ENCODE measurements at places on chromosomes 2 and 18.

DNA sequence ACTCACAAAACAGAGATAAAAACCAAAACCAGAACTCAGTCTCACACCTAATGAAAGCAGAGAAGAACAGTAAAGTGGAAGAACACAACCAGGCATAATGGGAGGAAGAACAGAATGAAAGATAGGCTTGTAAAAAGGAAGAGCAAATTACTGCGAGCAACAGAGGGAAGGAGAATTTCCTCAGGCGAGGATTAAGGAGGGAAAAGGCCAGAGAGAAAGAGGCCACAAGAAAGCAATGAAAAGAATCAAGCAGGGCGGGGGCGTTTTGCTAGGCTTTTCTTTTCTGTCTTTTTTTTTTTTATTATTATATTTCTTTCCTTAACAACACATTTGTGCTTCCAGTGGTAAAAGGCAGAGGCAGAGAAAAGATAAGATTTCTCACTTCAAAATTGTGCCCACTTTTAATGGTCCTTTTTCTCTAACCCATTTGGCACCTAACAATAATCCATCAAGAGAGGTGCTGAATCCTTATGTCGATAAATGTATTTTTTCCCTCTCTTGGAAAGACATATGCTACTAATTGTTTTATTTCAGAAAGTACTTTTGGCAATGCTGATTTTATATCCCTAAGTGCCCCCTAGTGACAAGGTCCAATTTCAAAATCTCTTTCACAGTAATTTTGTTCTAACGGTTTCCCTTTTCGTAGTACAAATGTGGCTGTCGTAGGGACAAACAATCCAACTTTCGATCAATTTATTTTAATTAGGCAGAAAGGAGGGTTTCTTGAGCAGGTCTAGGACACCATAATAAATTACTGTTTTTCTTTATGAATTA lies 138.7 kb upstream of the AQP4 start:
- no peak for DNase-seq

GRCh38 chr2:42329736-42330135 lies 31.3 kb downstream of the COX7A2L start:
- no peak for DNase-seq

- peak; percentile 58 for DNase-seq
These were observed 10.6 kb upstream of the MC5R start for GRCh38 chr18:13813271-13813849.

- DNase-seq: no peak
These were observed 85.2 kb upstream of the COPS8 start for GRCh38 chr2:237000481-237000880.

DNA sequence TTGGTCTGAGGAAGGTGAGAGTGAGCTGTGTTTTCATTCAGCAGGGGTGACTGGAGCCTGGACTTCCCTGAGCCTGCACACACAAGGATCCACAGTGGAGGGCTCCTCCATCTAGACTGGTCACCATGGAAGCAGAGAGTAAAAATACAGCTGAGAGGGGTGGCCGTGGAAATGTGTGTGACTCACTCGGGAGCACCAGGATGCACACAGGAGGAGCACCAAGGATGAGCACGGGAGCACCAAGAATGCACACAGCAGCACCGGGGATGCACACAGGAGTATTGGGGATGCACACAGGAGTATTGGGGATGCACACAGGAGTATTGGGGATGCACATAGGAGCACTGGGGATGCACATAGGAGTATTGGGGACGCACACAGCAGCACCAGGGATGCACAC lies 365.2 kb upstream of the MYT1L start:
- no peak for DNase-seq

GRCh38 chr18:23333827-23334226 lies 119.3 kb upstream of the RIOK3 start:
- no peak for DNase-seq

- no peak for DNase-seq
These were observed 35.0 kb upstream of the GLI2 start for GRCh38 chr2:120700659-120701058.

GRCh38 chr2:165407466-165407865 lies 62.0 kb upstream of the CSRNP3 start:
- DNase-seq: no peak

GRCh38 chr2:75604484-75604883 lies 42.1 kb upstream of the MRPL19 start:
- DNase-seq: no peak

DNA sequence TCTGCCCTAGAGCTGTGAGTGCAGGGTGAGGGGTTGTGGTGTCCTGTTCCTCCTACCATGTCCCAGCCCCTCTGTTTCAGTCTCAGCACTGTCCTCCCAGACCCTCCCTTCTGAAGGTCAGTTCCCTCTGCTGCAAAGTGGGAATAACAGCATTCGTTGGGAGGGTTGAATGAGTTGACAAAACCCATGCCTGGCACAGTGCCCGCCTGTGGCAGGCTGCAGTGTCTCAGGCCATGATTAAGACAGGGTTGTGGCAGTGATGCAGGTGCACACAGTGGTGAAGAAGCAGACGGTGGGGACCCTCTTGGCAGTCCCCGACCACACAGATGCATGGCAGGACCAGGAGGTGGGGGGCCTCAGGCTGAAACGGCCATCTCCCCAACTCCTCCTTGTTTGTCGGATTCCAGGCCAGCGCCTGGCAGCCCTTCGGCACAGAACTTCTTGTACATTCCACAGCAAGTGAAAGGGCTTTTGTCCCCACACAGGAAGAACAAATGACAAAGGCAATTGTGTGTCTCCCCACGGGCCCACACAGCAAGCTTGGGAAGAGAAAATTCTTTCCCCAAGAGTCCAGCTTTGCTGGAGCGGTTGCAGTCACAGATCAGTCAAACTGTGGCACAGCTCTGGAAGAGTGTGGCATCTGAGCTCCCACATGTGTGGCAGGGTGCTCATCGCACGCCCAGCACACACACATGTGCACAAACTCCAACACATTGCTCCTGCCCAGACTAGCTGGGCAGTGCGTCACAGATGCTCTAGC lies 92.0 kb upstream of the MSH2 start:
- DNase-seq: no peak

DNA sequence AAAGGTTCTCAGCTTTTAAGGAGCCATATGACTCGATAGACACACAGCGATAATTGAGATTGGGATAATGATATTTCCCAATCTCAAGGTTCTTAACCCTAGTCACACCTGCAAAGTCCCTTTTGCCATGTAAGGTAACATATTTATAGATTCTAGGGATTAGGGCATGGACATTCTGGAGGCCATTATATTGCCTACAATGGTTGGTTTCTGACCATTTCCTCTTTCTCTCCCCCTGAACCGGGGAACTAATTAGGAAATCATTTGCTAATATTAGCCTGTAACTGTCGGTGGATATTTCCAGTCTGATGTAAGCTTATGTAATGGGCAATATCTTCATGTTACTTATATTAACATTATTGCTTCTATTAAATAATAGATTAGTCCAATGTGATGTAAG lies 40.8 kb upstream of the ARHGAP15 start:
- DNase-seq: no peak

DNA sequence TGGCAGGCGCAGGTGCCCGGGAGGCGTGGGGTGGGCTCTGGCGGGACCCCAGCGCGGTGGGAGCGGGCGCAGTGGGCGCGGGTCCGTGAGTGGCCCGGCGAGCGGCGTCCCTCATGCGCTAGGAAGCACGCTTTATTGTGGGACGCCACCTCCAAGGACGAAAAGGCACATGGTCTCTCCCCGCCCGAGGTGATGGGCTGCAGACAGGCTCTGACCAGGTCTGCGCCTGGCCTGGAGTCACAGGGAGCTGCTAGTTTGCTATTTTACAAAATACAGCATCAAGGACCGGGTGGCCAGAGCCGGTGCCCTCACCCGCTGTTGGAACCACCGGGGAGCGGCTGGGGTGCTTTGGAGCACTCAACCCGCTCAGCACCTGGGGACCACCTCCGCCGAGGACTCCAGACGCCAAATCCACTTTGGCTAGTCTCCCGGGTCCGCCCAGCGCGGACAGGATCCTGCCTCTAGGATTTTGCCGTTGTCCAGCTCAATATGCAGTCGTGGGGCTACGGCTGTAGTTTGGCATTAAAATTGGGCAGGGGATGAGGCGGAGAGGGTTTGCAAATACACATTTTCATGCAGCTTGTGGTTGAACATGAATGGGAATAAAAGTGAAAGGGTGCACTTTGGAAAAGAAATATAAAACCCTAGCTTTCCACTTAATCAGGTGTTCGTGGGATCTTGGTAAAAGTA lies 65.4 kb downstream of the LRRFIP1 start:
- DNase-seq: no peak

GRCh38 chr2:48165070-48165753 lies 258.9 kb upstream of the FBXO11 start:
- DNase-seq: no peak

GRCh38 chr2:55618275-55619055 lies 1.0 kb upstream of the PPP4R3B start:
- DNase-seq: peak; percentile 44

DNA sequence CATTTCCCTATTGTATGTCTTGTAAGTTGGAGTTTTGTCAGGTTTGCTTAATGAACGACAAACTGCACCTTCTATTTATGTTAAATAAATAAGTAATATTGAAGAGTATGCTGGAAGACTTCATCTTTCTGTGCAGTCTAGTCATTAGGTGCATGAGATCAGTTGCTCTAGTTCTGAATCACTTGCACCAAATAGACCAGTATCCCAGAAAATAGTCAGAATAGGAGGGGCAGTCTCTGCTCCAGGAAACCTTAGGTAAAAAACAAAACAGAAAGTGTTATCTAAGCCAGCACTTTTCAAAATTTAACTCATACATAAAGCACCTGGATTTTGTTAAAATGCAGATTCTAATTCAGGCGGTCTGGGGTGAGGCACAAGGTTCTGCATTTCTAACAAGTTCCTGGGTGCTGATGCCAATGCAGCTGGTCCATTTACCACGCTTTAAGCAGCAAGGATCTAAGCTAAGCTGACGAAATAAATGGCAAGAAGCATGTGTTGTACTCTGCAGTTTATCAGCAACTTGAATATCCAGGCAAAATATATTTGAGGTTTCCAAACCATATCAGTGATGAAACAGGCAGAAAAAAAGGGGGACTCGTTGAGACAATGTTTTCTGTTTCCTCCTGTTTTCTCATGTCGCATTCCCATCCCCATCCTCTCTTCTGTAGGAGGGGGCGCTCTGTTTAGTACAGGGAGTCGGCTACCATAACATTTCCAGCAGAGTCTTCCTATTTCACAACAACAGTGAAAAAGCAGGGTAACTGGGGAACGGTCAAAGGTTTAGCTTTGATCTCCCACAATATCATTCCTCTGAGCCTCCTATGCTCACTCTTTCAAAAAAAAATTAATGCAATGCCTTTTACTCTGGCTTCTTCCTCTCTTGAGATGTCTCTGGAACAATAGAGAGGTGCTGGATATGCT lies 106.4 kb downstream of the MBD2 start:
- no peak for DNase-seq

DNA sequence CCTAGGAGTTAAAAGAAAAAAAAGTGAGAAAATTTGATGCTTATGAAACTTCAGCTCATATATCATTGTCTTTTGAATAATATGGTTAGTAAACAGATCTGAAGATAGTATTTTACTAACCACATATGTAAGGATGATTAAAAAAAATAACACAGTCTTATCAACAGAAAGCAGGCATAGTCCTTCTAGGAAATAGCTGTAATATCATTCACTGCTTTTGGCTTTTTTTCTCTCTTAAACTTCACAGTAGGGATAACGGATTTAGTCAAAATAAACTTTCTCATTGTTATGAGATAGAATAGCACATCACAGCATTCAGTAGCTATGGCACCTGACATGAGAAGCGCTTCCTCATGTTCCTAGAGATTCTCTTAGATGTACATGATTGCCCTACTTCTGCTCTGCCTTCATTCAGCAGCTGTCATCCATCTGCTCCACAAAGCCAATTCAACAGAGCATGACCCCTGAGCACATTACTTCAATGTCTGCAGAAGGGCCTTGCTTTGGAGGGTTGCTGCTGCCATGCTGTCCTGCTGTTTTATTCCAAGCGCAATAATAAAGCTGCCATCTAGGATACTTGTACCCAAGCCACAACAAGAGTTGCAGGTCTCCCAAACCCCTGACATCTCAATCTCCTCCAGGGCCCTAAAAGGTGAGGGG lies 67.0 kb downstream of the TTC21B start:
- no peak for DNase-seq

- DNase-seq: no peak
These were observed 250.4 kb upstream of the TANK start for GRCh38 chr2:160909781-160910242.

- DNase-seq: no peak
These were observed 33.7 kb downstream of the ANKRD30B start for GRCh38 chr18:14781671-14782070.

DNA sequence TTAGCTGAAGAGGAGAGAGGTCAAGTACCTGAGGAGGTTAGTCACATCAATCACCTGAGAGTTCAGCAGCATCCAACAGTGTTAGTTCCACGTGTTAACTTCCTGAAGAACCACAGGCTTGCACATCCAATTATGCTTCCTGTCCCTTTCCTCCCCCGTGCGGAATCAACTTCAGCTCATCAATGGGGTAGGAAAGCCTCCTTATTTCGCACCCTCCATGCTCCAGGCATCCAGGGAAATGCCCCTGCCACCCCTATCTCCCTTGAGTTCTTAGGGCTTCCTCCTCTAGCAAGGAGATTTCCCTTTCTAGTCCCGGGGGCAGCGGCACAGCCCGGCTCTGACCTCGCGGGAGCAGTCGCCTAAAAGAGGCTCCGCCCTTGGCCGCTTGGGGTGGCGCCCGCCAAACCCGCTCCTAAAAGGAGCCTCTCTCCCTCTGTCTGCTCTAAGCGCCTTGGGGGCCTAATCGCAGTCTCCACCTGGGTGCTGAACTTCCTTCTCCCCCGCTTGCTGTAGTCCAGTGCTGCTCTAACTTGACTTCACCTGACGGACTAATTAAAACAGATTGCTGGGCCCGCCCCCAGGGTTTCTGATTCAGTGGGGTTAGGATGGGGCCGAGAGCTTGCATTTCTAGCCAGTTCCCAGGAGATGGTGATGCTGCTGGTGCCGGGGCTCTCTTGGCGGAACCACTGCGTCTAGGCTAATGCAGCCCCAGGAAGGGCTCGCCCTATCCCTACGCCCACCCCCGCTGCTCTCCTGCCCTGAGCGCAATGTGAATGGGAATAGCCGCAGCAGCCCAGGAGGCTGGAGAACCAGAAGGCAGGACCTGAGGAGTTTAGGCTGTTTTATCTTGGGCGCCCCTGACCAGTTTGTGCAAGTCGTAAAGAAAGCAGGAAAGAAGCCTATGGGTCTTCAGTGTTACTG lies 3.4 kb upstream of the TET3 start:
- no peak for DNase-seq

GRCh38 chr2:135786823-135787222 lies 45.2 kb downstream of the UBXN4 start:
- no peak for DNase-seq

DNA sequence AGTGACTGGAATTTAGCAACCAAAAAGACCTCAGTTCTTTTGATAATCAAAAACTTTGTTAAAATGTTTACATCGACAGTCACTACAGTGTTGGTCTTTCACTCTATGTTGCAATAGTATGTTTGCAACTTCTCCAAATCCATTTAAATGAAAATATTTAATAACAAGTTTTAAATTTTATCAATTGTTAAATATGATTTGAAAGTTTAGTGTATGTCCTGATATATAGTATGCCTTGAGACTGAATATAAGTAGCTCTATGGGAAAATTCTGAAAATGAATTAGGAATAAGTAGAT lies 109.9 kb downstream of the ANKRD44 start:
- no peak for DNase-seq

All from activated CD8-positive, alpha-beta memory T cell treated with anti-CD3 and anti-CD28 coated beads, Interleukin-2, amount 50 U/mL, for 4 hours (primary cell).